ENCODE measurements at places on chromosomes 11 and 22.

DNA sequence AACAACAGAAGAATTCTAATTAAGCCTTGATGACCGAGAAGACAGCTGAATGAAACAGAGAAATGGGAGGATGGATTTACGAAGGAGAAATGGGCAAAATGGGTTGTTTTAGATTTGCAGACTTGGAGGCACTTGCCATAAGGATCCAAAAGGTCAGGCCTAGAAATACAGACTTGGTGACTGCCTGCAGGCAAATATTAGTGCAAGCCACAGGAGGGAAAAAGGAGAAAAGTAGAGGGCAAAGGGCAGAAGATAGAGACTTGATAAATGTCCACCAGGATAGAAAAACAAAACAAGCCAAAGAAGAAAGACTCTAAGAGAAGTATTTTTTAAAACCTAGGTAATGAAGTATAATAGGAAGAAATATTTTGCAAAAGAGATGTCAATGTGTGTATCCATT is 13.1 kb downstream of the CCDC34 start:
- DNase-seq: no peak

DNA sequence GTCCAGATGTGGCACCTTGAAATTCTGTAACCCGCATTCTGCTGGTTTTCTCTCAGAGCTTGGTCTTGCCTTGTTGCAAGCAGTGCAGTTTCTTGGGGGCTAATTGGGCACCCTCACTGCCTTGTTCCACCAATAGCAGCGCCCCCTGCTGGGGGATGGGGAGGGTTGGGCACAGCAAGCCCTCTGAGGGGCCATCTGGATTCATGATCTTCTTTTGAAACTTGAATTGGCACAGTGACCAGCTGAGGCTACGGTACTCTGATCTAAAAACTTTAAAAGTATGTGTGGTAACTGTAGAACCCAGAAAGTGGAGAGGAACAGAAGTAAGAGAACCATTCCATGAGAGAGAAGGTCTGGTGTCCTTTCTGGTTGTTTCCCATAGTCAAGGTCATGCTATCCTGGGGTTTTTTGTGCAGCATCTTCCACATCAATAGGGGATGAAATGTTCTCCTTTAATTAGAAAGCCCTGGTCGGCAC is 64.2 kb downstream of the MED15 start:
- peak; percentile 70 for DNase-seq

GRCh38 chr11:93160156-93160555 is 37.6 kb downstream of the SLC36A4 start:
- DNase-seq: peak; percentile 35

DNA sequence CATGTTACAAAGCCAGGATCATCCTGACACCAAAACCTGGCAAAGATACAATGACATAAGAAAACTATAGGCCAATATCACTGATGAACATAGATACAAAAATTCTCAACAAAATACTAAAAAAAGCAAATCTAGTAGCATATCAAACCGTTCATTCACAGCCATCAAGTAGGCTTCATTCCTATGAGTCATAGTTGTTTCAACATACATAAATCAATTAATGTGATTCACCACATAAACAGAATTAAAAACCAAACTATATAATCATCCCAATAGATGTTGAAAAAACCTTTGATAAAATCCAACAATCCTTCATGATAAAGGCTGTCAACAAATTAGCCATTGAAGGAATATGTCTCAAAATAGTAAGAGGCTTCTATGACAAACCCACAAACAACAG is 1007.2 kb upstream of the RAG2 start:
- DNase-seq: no peak

- peak; percentile 55 for DNase-seq
Observed at GRCh38 chr11:46345131-46345597, 2.1 kb upstream of the DGKZ start.

GRCh38 chr22:46437671-46438440 is 99.6 kb downstream of the CELSR1 start:
- DNase-seq: no peak

DNA sequence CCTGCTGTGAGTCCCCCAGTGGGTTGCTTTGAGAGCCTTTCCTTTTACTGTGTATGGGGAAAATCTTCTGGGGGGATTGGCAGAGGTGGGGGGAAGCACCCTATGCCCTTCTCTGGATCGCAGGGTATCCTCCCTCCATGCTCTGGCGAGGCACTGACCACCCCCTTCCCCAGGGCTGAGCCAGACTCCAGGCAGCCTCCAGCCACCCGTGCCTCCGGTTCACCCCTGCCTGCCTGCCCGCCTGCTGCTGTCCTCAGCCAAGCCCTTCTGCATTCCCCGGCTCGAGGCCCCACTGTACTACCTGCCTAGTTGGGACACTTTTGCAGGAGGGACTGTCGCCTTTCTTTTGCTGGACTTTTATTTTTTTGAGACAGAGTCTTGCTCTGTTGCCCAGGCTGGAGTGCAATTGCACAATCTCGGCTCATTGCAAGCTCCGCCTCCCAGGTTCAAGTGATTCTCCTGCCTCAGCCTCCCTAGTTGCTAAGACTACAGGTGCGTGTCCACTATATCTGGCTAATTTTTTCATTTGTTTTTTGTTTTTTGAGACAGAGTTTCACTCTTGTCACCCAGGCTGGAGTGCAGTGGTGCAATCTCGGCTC is 23.8 kb upstream of the TP53I11 start:
- DNase-seq: no peak

- DNase-seq: no peak
Observed at GRCh38 chr22:49091451-49091850, 736.2 kb downstream of the BRD1 start.

- DNase-seq: peak; percentile 34
Observed at GRCh38 chr11:66745356-66746235, 16.6 kb upstream of the SPTBN2 start.

GRCh38 chr11:72955466-72955865 is 141.3 kb downstream of the ATG16L2 start:
- peak; percentile 4 for DNase-seq

DNA sequence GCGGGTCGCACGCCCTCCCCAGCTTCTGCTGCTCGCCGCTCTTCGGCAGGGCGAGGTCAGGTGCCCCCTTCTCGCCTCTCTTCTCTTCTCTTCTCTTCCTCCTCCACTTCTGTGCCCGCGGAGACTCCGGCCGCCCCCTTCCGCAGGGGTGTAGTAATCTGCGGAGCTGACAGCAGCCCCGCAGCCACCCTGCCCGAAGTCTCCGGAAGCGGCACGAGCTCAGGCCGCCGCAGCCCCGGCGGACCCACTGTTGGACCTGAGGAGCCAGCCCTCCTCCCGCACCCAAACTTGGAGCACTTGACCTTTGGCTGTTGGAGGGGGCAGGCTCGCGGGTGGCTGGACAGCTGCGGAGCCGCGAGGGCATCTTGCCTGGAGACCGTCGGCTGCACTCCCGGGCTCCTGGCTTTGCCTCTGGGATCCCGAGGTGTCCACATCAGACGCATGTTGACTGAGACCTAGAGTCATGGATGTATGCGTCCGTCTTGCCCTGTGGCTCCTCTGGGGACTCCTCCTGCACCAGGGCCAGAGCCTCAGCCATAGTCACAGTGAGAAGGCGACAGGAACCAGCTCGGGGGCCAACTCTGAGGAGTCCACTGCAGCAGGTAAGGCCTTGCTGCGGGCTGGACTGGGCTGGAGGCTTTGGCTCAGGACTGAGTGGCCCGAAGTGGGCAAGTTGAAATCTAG is 486 bp downstream of the STIM1 start:
- DNase-seq: peak; percentile 37

GRCh38 chr11:46553814-46554212 is 40.0 kb downstream of the AMBRA1 start:
- DNase-seq: no peak

GRCh38 chr22:32501836-32502752 is 27.5 kb downstream of the FBXO7 start:
- peak; percentile 74 for DNase-seq

GRCh38 chr22:27110665-27111451 is 453.5 kb downstream of the MIAT start:
- peak; percentile 36 for DNase-seq

- DNase-seq: no peak
Observed at GRCh38 chr22:17109113-17109865, 11.9 kb downstream of the TMEM121B start.

DNA sequence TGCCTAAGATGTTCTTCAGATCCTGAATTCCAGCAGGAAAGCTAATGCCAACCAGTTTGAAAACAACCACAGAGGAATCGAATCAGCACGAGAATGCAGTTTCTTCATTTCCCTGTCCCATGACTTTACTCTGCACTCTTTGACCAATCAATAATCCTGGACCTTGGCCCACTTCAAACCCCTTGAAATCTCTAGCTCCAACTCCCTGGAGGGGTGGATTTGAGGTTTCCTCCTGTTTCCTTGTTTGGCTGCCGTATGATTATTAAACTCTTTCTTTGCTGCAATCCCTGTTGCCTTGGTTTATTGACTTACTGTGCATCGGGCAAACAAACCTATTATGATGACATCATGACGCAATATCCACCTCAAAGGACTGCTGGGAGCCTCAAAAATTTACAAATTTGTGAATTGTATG is 109.3 kb downstream of the FBXO7 start:
- no peak for DNase-seq

DNA sequence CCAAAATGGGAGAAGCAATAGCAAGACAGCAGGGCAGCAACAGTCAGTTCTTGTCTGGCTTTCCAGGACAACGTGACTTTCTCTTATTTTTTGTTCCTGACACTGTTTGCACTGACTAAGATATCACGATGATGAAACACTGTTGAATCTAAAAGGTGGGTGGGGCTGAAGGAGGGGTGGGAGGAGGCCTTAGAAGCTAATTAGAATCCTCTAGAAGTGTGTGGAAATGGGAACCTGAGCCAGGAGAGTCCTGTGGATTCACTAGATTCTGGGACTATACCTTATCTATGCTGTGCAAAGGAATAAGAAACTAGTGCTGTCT is 300.3 kb downstream of the ST3GAL4 start:
- DNase-seq: no peak
